Activated CD4-positive, CD25-positive, alpha-beta regulatory T cell treated with anti-CD3 and anti-CD28 coated beads, Interleukin-2, amount 50 U/mL, for 16 hours (primary cell): ENCODE measurements at places on chromosomes 3 and 15.

- no peak for DNase-seq
Measured at GRCh38 chr15:45307230-45307924, 55.3 kb downstream of the SLC28A2 start.

GRCh38 chr3:56370991-56371775, 97.1 kb downstream of the ERC2 start:
- DNase-seq: no peak

DNA sequence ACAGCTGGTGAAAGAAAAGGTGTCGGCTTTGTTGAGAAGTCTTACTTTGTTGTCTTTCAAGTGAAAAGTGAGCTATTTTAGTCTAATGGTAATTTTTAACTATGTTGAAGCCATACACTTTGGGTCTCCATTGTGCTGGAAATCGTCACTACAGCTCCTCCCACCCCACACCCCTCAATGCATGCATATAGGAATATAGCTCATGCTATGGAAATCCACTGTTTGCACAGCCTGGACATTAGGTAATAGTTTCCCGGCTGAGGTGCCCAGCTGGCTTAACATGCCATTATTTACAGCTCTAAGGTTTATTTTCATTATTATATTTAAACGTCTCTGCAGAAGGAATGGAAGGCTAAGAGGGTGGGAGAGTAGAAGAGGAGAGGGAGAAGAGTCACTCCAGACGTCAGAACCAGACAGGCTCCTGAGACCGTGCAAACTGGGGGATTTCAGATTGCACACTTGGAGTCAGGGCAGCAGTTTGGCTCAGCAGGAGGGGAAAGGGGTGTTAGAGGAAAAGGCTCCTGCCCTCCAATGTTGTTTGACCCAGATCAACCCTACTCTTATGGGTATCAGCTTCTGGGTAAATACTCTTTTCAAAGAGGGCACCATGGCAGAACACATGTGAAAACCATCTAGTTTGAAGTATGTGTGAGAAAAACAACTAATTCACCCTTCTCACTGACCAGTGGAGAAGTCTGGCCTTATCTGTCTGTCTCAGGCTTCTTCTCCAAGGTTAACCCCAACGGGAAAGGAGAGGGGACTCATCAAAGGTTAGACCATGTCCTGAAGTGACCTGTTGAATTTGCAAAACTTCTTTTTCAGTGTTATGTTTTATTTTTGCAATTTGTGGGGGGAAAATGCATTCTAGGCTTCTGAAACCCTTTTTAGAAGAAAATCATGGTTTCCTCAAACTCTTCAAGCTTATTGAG, 218.7 kb upstream of the CTDSPL start:
- DNase-seq: no peak

DNA sequence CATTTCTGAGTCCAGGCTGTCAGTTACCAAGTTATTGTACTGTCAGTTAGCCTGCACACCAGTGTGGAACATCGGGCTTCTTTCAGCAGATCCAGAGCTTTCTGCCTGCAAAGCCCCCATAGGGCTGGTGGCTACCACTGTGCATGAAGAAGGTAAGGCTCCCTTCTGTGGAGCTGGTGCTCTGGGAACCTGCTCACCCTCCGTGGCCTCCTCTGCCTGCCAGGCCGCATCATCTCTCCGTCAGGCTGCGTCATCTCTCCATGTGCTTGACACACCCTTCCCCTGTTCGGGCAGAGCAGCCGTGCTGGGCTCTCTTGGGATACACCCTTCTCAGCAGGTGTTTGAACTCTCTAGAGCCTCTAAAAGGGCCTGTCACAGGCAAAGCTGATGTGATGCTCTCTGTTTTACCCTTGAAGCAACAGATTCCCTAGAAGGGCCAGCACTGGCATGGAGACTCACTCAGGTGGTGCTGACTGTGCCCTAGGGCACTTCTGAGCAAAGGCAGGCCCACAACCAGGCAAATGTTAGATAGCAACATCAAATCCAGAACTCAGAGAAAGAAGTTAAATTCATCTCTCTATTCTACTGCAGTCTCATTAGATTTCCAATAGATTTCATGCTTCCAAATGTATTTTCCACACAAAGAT, 261.1 kb downstream of the EPHB1 start:
- DNase-seq: no peak

GRCh38 chr3:174294616-174295015, 564.5 kb upstream of the NAALADL2 start:
- DNase-seq: no peak

- no peak for DNase-seq
Measured at GRCh38 chr15:79427781-79428598, 4.1 kb upstream of the MINAR1 start.

DNA sequence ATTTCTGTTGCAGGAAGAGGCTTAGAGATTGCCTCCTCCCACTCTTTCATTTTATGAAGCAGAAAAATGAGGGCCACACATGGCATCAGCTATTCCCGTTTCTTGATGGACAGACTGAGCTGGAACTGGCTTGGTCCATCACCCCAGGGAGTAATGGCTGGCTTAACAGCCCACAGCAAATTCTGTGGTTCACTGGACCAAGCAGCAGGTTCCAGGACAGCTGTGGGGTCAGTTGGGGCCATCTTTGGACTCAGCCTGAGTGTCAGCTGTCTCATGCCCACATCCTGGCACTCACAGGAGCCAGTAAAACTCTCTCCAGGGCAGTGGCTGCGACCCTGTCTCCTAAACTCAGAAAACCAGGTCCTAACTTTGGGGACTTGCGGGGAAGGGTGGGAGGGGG, 36.5 kb downstream of the ZDHHC19 start:
- no peak for DNase-seq

DNA sequence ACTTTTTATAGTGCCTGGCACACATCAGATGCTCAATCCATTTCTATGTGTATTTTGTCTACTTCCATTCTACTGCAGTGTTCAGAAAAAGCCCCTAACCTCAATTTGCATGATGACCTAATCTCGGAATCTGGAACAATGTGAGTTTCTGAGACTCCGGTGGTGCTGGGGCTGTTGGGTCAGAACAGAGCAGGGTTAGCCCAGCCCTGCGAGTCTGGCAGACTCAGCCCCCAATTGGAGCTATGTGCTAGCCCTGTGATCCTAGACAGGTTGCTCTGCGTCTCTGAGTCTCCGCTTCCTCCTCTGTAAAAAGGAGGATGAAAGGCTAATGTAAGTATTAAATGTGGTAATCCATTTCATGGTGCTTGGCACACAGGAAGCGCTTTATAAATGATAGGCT, 95.0 kb upstream of the ICE2 start:
- DNase-seq: no peak

GRCh38 chr3:54773271-54773670, 154.6 kb downstream of the LRTM1 start:
- DNase-seq: no peak

DNA sequence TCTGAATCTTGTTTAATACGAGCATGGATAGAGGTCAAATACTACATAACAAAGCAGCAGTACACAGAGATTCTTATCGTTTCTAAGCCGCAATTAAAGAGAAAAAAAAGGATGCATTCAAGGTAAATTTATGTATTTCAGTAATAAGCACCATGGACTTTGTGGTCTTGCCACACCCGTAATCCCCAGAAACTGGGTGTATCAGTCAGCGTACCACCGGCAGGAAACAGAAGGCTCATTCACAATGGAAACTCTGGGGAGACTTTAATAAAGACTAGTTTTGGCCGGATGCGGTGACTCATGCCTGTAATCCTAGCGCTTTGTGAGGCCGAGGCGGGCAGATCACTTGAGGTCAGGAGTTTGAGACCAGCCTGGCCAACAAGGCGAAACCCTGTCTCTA, 81.9 kb upstream of the ZNF280D start:
- no peak for DNase-seq

DNA sequence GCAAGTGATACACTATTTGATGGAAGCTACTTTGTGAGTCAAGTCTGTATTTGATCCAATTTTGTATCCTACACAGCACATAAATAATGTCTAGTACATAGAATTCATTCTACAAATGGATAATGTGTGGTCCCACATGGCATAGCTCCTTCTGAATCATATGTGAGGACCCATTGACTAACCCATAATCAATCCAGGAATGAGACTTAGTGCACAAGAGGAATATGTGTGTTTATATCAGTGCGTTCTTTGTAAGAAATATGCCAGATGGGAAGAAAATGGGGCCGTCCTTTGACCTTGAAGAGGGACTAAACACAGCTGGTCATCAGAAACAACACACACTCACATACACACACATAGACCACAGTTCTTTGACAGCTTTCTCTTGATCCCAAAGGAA, 282.7 kb upstream of the SEMA6D start:
- DNase-seq: no peak

DNA sequence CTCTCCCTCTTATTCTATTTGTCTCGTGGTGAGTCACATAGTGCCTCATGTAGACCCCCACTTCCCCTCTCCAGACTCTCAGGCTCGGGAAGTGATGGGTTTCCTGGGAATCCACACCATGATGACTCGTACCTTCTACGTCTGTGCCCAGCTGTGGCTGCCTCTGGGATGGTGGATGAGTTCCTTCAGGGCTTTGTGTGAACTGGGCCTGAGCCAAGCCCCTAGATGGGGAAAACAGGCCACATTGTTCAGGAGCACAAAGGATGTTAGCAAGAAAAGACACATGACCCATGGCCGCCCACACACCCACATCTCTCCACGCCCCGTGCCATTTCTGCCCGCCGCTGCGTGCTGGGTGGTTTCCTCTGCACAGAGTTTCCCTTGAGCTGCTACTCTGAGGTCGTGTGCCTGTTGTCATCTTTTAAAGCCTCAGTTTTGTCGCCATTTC, 10.5 kb downstream of the ISG20 start:
- peak; percentile 46 for DNase-seq

DNA sequence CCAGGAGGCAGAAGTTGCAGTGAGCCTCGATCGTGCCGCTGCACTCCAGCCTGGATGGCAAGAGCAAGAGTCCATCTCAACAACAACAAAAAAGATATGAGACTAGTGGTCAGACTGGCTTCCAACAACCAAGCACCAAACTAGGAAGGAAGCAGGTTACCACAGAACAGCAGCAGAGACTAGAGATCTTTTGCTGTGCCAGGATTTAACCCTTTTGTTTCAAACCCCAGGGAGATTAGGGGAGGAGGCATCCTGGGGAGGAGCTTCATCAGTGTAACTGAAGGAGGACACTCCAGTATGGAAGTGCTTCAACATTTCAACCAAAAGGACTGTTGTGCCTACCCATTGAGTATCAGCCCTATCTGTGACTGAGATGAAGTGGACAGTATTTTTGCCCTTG, 240.3 kb downstream of the ZIC1 start:
- DNase-seq: no peak

DNA sequence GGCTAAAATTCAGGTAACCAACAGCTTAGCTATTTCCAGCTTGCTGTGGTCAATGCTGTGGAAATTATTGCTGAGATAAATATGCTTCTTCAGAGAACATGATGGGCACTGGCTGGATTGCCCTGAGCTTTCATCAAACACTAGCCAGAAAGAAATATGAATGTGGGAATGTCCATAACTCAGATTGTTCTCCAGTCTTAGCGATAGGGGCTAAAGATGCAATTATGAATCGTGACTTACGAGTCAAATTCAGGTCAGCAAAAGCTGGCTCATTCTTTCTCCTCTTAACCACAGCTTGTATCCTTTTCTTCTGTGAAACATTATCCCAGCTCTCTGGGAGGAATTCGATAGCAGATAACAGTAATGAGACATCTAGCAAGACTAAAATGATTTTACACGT, 307.6 kb downstream of the RYR3 start:
- no peak for DNase-seq

DNA sequence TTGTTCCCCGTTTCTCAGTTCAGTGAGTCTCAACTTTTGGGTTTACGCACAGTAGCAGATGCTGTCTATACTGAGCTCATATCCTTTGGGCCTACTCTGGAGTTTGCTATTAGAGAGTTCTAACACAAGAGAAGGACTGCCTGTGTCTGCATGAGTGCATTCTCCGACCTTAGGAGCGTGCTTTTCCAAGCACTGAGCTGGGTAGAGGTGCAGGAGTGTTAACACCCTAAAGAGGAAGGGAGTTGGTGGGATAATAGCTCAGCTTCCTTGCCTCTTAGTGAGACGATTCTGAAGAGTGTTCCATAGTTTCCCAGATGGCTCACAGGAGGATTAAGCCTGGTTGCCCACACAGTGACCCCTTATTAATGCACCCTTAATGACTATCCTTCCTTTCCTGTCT, 6.9 kb upstream of the OXSR1 start:
- no peak for DNase-seq

DNA sequence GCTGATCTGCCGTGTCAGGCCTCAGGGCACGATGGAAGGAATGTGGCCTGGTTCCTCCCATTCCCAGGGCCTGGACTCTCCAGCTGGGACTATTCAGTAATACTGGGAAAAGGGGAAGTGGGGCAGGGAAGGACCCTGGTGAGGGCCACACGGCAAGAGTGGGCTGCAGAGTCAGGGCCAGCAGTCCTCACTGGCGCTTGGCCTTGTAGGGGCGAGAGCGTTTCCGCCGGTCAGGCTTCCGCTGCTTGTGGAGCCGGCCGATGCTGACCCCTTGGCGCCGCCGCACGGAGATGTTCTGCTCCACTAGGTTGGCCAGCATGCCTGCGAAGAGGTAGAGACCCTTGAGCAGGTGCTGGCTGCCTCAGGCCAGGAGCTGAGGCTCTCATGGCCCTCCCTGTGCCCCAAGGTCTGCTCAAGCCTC, 42.8 kb downstream of the SEMA3G start:
- DNase-seq: no peak

DNA sequence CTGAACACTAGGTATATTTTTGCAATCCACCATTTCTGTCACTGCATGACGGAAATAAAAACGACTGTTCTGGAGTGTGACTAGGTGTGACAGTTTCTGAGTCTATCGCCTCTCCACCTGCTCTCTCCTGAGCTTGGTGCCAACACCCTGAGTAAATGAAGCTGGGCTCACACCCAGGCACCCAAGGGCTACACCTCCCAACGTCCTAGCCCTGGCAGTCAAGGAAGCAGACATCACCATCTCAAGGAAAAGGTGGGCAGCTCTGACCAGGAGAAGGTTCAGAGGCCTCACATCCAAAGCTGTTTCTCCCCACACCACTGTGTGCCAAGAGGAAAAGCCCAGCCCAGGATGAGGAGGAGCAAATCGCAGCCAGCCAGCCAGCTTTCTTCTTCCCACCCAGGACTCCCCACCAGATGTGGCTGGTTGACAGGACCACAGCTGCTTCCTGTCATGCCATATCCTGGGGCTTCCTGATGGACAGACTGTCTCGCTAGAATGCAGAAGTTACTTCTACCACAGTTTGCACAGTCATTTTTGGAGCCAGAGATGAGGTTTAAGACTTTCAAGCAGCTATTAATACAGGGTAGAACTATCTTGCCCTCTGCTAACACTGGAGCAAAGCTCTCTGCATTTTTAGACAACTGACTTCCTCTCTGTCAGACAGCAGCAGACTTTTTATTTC, 3.3 kb downstream of the SCAMP2 start:
- no peak for DNase-seq

- no peak for DNase-seq
Measured at GRCh38 chr3:47568901-47569300, 9.8 kb downstream of the CSPG5 start.

- no peak for DNase-seq
Measured at GRCh38 chr3:187698499-187699399, 3.6 kb downstream of the RTP2 start.

GRCh38 chr15:34754674-34755418, at the start of gene GJD2:
GJD2 (minus strand) TSS chr15:34754998; CDS start chr15:34754488, 510 bp downstream.
- no peak for DNase-seq
